ENCODE measurements at places on chromosomes 2 and 18. TPM values are rescaled to one million over a fixed set of nuclear protein-coding genes. Genes with fewer than 3 reads are reported as not detected.

DNA sequence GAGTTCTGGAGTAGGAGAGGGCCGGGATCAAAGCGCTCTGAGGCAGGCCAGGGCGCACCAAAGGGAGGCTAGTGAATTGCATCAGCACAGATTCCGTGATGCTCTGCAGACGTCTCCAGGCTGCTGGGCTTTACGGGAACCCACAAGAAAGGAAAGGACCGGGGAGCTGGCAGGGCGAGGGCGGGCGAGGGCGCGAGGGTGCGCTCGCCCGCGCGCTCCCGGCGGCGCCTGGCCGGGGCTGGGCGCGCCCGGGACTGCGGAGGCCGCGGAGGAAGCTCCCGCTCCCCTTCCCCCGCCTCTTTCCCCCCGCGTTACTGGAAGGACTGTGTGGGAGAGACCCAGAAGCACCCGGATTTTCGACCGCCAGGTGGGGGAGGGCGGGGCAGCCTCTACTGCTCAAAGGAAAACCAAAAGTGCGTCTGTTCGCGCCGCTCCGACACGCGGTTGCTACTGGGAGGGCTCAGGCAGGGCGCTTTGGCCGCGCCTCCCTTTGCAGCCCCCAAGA lies 2.4 kb upstream of the FOSL2 start:
- 0 out of 2 replicates have a peak overlapping the region, but pooled peaks have one; percentile 6 for H3K27ac ChIP-seq
- H3K4me3 ChIP-seq = peak overlapping the region; percentile 70
- H3K27me3 ChIP-seq = peaks cover 35% of the 10 kb centered on the region
- peak; percentile 82 for DNase-seq
- H3K36me3 ChIP-seq = no peaks in the 10 kb centered on the region

DNA sequence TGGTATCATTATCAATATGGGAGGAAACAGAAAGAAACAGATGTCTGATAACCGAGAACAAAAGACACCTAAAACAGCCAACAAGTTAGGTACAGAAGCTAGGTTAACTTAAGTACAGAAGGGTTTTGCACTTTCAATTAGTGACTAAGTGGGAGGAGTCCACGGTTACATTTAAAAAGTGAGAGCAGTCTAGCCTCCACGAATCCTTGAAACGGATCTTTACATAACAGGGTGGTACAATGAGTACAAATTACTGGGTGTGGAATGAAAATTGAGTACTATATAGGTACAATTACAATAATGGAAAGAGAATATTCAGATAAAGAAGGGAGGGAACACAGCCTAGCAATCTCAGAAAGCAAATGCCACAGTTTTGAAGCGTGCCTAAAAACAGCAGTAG lies 76.6 kb downstream of the TLK1 start:
- no peak for DNase-seq
- H3K27me3 ChIP-seq = no peaks in the 10 kb centered on the region
- H3K36me3 ChIP-seq = no peaks in the 10 kb centered on the region
- H3K4me3 ChIP-seq = no peak overlapping the region

DNA sequence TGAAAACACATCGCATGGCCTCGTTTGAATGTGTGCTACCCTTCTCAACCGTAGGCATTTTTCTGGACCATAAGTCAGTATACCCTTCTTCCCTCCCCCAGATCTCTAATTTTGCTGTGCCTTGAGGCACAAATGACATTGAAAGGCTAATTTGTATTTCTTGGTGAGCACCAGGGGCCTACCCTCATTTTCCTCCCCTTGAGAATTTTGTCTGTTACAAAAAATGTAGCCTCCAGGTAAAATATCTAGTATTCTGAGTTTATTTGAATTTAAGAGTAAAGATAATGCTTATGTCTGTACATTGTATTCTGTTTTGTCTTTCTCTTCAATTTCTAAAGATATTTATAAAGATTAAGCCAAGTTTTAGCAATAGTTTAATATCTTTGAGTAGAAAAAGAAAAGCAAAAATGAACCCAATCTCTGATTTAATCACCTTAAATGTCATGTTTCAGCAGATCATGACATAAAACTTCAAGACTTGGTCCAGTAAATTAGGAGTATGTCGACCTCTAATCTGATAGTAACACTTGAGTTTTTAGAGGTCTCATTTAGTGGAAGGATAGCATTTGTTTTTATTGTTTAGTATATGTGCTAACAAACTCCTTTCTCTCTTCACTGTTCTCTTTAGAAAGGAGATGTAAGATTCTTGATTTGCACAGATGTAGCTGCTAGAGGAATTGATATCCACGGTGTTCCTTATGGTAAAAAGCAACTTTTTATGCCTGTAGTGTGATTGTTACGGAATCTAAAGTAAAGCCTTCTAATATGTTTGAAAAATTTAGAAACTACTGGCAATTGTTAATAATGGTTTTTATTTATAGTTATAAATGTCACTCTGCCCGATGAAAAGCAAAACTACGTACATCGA lies 36.4 kb downstream of the DDX1 start:
- no peaks in the 10 kb centered on the region for H3K4me1 ChIP-seq
- no peak for DNase-seq
- H3K27ac ChIP-seq = no peak overlapping the region
- H3K4me3 ChIP-seq = no peak overlapping the region
- H3K27me3 ChIP-seq = no peaks in the 10 kb centered on the region

DNER gene
- total RNA-seq = 14.6 TPM

DNA sequence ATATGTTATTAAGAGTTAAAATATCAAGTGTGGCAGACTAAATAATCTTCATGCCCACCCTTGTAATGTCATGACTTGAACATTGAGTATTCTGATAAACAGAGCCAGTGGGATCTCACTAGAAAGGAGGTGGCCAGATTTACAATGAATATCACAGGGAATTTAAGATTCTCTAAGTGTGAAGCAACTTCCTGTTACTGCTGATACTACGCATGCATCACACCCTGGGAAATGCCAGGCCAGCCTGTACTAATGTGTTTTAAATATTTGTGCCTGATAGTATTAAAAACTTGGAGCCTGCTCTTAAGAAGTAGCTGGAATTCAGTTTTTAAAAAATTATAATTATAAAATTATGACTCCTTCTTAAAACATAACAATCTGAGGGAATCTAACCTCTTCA lies 148.3 kb downstream of the LAMA3 start:
- no peak overlapping the region for H3K4me3 ChIP-seq
- H3K36me3 ChIP-seq = no peaks in the 10 kb centered on the region
- no peaks in the 10 kb centered on the region for H3K4me1 ChIP-seq
- no peak for DNase-seq

GRCh38 chr2:240156435-240157146 lies 16.1 kb upstream of the OTOS start:
- no peak overlapping the region for H3K4me3 ChIP-seq
- H3K27me3 ChIP-seq = peaks cover 4% of the 10 kb centered on the region
- no peak for DNase-seq
- no peak overlapping the region for H3K27ac ChIP-seq
- peaks cover 9% of the 10 kb centered on the region for H3K4me1 ChIP-seq
- no peaks in the 10 kb centered on the region for H3K36me3 ChIP-seq

DNA sequence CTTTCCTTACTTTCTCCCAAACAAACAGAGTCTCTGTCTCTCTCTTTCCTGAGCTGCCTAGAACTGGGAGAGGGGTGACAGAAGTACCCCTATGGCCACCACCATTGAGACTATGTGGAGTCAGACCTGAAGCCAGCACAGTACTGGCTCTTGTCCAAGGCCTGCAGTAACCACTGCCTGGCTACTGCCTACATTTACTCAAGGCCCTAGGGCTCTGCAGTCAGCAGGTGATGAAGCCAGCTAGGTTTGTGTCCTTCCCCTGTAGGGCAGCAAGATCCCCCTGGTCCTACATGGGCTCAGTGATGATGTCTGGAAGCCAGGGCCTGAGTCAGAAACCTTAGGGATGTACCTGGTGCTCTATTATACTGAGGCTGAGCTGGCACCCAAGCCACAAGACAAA lies 12.2 kb downstream of the MYO3B start:
- no peaks in the 10 kb centered on the region for H3K4me1 ChIP-seq
- no peaks in the 10 kb centered on the region for H3K27me3 ChIP-seq
- no peak for DNase-seq

DNA sequence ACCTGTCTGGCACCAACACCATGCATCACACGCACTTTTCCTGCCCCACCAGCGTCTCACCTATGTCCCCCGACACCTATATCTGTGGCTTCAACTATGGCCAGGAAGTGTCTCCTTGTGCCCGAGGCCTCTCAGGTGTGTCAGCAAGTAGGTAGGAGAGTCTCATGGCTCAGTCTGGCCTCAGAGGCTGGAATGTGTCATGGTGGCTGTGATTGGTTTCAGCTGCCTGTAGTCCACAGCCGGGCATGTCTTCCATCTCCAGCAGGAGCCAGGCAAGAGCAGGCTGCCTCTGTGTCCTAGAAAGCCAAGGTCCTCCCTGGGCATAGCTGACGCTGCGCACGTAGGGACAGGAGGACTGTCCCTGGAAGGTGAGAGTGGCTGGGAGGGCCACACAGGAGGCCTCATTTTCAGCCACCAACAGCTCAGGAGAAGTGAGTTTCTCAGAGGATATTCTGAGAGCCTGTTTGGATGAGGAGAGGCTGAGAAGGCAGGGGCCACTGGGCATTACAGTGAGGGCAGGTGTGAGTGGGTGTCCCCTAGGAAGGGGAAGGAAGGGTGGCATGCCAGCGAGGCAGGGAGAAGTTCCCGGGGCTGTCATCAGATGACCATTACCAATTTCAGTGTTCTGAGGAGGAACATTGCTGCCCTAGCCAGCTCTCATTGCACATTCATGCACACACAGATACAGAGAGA lies 47.2 kb downstream of the SDC1 start:
- H3K4me3 ChIP-seq = no peak overlapping the region
- H3K27ac ChIP-seq = no peak overlapping the region

DNA sequence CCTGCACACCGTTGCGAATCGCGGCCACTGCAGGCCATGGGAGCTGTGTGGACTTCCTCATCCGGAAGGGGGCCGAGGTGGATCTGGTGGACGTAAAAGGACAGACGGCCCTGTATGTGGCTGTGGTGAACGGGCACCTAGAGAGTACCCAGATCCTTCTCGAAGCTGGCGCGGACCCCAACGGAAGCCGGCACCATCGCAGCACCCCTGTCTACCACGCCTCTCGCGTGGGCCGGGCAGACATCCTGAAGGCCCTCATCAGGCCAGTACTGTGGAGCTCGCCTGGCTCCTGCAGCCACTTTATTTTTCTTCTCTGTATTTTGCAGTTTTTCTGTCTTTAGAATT lies 9.0 kb downstream of the ASB1 start:
- no peaks in the 10 kb centered on the region for H3K4me1 ChIP-seq
- H3K36me3 ChIP-seq = peaks cover 12% of the 10 kb centered on the region
- no peak overlapping the region for H3K4me3 ChIP-seq
- H3K27me3 ChIP-seq = no peaks in the 10 kb centered on the region
- no peak for DNase-seq

GRCh38 chr2:28332696-28333095 lies 60.0 kb upstream of the FOSL2 start:
- no peak overlapping the region for H3K4me3 ChIP-seq
- no peaks in the 10 kb centered on the region for H3K36me3 ChIP-seq
- no peak overlapping the region for H3K27ac ChIP-seq
- no peaks in the 10 kb centered on the region for H3K27me3 ChIP-seq

- no peaks in the 10 kb centered on the region for H3K36me3 ChIP-seq
- no peak overlapping the region for H3K4me3 ChIP-seq
- H3K4me1 ChIP-seq = no peaks in the 10 kb centered on the region
- no peak for DNase-seq
- no peak overlapping the region for H3K27ac ChIP-seq
Measured at GRCh38 chr2:46825939-46826568, 89.6 kb downstream of the MCFD2 start.

GRCh38 chr18:63126134-63127069 lies 193.2 kb downstream of the BCL2 start:
- H3K4me3 ChIP-seq = no peak overlapping the region
- H3K27ac ChIP-seq = no peak overlapping the region
- no peaks in the 10 kb centered on the region for H3K27me3 ChIP-seq
- no peaks in the 10 kb centered on the region for H3K4me1 ChIP-seq
- no peak for DNase-seq

RUFY4 gene
- not detected for total RNA-seq

DNA sequence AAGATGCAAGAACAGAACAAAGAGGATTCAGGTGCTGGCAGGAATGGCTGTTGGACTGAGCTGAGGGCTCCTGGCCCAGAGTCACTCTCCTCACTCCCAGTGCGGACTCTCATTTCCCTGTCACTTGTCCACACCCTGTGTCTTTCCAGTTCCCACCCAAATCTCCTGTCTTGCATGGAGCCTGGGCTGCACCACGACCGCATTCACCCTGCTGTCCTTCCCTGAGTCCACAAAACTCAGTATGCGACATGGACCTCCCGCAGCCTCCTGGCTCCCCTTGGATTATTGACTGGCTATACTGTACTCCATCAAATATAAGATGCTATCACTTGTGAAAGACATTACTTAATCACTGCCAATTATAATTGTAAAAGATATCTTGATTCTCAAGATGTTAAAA lies 2.5 kb upstream of the ITM2C start:
- H3K27ac ChIP-seq = no peak overlapping the region
- H3K4me1 ChIP-seq = peaks cover 31% of the 10 kb centered on the region
- DNase-seq = no peak
- H3K27me3 ChIP-seq = no peaks in the 10 kb centered on the region

ALLC gene
- total RNA-seq = not detected

DNA sequence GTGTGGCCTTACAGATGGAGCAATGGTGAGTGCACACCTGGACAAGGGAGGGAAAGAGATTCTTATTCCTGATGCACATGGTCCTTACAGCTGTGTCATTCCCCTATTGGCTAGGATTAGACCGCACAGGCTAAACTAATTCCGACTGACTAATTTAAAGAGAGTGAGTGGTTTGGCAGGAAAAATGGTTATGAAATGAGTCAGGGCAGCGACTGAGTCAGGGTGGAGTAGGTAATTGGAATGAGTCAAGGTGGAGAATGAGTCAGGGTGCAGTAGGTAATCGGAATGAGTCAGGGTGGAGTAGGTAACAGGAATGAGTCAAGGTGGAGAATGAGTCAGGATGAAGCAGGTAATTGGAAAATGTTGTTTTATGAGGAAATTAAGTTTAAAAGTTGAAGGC lies 1353.7 kb upstream of the LRRTM1 start:
- H3K36me3 ChIP-seq = no peaks in the 10 kb centered on the region
- no peak overlapping the region for H3K27ac ChIP-seq
- H3K27me3 ChIP-seq = no peaks in the 10 kb centered on the region
- DNase-seq = no peak

GRCh38 chr2:64679673-64680425 lies 26.1 kb upstream of the SERTAD2 start:
- H3K4me1 ChIP-seq = no peaks in the 10 kb centered on the region
- no peak overlapping the region for H3K4me3 ChIP-seq
- H3K36me3 ChIP-seq = no peaks in the 10 kb centered on the region
- H3K27me3 ChIP-seq = no peaks in the 10 kb centered on the region

GRCh38 chr18:4245456-4245855 lies 209.7 kb downstream of the DLGAP1 start:
- peaks cover 10% of the 10 kb centered on the region for H3K27me3 ChIP-seq
- no peaks in the 10 kb centered on the region for H3K36me3 ChIP-seq

- no peaks in the 10 kb centered on the region for H3K27me3 ChIP-seq
- no peak for DNase-seq
- H3K4me3 ChIP-seq = no peak overlapping the region
Measured at GRCh38 chr2:212052412-212053159, 486.0 kb downstream of the ERBB4 start.

All from H1 (cell line).